ENCODE measurements at places on chromosomes 11 and 22.
A peak's percentile ranks its signal among the peaks of the same experiment; 100 is the strongest.

- no peak for DNase-seq
Measured at GRCh38 chr11:75745807-75746206, 22.8 kb upstream of the DGAT2 start.

GRCh38 chr11:8357505-8357888, 93.8 kb upstream of the LMO1 start:
- DNase-seq = no peak

DNA sequence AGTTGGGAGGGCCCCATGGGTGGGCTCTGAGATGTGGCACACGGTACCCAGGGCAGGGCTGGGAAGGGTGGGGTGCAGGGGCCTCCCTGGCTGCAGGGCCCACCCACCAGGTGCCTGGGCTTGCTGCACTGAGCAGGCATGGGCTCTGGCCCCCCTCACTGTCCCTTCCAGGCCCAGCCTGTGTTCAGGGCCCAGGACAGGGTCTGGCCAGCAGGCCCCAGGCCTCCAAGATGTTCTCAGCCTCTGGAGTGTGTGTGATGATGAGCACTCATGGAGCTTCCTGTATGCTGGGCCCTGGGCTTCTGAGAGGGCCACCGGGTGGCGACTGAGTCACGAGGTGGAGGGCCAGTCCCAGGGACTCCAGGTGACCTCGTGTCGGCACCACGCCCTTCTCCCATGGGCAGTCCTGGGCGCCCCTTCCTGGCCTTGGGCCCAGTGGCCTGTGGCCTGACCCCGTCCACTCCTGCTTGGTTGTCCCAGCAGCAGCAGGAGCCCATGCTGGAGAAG, 55.9 kb upstream of the CCDC188 start:
- no peak for DNase-seq

GRCh38 chr11:87743007-87743406, 432.2 kb downstream of the RAB38 start:
- DNase-seq = peak; percentile 2
